Activated gamma-delta T cell (primary cell): ENCODE measurements at places on chromosomes 6 and 20.

DNA sequence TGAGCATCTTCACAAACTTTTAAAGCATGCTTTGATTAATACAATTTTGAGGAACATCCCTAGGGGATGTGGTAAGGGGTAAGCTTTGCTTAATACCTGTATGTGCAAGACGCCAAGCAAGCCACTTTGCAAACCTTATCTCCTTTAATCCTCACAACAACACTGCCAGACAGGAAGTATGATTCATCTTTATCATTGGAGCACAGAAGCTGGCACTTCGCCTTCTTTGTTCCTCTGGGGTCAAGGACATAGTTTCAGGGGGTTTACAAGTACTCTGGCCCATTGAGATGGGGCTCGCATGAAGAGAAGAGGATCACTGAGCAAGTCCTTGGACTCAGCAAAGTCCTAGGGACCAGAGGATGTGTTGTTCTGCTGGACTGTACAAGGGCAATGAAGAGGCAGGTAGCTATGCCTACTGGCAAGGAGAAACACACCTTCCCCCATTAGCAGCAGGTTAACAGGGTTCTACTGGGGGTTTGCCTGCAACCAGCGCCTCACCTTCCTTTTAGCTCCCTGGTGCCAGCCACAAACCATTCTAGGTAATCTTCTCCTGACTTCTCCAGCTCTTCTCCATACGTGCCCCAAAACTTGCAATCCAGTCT is 8.8 kb downstream of the TMEM244 start:
- DNase-seq, result no peak

GRCh38 chr6:165616116-165616515 is 46.9 kb downstream of the PDE10A start:
- DNase-seq, result no peak

DNA sequence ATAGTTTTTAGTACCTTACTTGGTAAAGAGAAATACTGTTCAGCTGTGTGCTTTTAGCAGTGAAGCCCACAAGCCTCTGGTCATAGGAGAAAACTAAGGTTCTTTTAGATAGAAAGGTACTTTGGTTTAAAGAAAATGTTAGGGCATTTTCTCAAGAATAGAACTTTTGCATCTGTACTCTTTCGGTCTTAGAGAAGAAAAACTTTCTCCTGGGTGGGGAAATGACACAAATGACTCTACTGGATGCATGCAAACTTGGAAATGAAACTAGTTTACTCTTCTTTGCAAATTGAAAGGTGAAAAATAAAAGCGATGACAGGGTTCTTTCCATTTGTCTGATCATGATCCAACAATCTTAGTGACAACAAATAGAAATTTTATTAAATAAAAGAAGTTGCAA is 2.1 kb upstream of the TMEM217 start:
- no peak for DNase-seq

DNA sequence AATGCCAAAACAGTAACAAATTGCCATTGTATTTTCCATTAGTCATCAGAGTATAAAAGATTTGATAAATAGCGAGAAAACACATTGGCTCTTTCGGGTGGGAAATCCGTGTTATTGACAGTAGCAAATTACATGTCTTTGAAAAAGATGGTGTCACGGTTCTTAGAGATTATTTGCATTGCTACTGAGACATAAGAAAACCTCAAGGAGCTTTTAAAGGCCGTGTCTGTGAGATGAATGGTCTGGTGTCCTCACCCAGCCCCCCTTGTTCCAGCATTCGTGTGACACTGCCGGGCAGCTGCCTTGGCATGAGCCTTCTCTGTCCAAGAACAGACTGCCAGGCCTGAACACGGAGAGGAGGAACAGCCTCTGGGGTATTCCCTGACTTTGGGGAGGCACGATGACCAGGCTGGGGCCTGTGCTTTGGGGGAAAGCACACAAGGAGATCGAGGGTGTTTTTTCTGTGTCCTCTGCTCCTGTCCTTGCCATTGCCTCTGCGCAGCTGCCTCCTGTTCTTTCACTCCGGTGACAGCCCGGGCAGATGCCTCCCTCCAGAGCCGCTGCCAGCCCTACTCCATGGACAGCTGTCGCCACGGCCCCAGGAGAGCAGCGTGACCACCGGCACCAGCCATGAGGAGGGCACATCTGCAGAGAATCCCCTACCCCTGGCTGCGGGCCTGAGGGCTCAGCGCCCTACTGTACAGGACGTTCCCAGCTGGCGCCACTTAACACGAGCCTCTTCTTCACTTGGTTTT is 167.7 kb upstream of the CDYL start:
- DNase-seq, result no peak

GRCh38 chr6:50815436-50816114 is 3.1 kb upstream of the TFAP2B start:
- no peak for DNase-seq

GRCh38 chr6:9360881-9361280 is 925.5 kb upstream of the SLC35B3 start:
- DNase-seq, result no peak

GRCh38 chr6:125154118-125154760 is 666 bp downstream of the TPD52L1 start:
- no peak for DNase-seq

- DNase-seq, result no peak
These were observed 317.0 kb downstream of the CDC5L start for GRCh38 chr6:44704240-44705150.

DNA sequence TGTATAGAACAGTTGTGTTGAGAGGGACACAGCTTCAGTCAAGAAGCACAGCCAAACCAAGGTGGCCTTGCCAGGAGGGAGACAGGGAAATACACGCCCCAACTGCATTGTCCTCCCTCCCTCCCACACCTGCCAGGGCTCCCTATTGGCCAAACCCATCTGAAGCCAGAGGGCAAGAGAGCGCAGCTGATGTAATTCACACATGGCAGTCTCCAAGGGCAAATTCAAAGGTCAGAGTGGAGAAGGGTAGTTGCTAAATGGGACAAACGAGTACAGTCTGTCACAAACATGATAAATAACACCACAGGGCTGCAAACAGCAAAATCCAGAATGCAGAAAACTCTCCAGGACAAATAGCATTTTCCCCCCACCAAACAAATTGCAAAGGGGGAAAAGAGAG is 23.2 kb upstream of the PPP1R16B start:
- no peak for DNase-seq

- DNase-seq, result no peak
These were observed 19.1 kb downstream of the TAB2 start for GRCh38 chr6:149336609-149336928.

DNA sequence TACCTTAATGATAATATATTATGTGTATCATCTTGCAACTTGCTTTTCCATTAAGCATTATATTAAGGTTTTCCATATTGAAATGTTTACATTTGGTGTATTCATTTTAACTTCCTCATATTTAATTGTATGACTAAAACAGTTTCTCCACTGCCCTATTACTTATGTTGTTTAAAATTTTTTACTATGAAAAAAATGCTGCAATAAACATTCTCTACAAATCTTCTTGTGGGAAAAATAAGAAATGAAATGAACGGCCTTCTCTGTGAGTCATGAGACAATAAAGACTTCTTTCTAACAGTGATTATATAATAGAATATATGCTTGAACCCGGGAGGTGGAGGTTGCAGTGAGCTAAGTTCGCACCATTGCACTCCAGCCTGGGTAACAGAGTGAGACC is 25.5 kb downstream of the FASTKD5 start:
- no peak for DNase-seq

DNA sequence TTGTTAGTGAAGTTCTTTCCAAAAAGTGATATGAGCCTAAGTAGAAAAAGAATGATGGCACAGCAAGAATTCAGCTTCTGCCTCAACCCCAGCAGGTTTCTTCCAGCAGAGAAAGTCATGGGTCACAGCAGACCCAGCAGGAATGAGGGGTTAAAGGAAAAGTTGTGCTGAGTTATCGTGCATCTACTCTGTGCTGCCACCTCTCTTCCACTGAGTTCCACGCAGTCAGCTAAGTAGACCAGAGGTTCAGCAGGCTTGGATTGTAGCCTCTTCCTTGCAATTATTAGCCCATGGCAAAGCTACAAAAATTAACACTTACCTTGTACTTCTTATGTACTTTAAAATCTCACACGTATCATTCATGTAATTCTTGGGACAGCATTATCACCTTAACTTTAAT is 510.8 kb downstream of the PTPRT start:
- DNase-seq, result no peak

DNA sequence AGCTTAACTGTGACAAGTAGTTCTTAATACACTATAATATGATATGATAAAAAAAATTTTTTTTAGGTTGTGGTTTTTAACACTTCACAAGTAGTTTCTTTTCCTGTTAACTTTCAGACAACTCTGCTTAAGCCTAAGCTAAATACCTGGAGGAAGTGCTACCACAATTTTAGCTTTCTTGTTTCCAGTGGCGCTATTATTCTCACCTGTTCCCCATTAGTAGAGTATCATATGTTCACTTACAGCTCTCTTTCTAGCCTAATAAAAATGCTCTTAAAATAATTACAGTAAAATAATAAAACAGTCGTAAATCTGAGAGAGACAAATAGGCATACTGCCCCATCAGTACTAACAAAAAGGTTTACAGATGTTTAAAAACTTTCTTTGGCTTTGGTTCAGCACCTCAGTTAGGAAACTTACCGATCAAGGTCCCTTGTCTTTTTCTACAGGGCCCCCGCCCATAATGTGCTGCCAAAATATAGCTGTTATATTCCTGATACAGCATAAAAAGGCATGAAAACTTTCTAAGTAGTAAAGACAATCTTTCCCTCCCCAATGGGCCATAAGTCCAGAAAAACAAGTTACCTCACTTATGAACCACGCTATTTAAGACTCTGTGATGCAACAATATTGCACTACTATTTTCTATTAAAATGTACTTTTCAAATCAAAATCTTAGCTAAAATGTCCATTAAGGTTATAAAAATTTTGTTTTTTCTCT is 57.9 kb downstream of the SESN1 start:
- DNase-seq, result no peak

GRCh38 chr20:15445056-15445840 is 1107.8 kb upstream of the FLRT3 start:
- DNase-seq, result no peak

DNA sequence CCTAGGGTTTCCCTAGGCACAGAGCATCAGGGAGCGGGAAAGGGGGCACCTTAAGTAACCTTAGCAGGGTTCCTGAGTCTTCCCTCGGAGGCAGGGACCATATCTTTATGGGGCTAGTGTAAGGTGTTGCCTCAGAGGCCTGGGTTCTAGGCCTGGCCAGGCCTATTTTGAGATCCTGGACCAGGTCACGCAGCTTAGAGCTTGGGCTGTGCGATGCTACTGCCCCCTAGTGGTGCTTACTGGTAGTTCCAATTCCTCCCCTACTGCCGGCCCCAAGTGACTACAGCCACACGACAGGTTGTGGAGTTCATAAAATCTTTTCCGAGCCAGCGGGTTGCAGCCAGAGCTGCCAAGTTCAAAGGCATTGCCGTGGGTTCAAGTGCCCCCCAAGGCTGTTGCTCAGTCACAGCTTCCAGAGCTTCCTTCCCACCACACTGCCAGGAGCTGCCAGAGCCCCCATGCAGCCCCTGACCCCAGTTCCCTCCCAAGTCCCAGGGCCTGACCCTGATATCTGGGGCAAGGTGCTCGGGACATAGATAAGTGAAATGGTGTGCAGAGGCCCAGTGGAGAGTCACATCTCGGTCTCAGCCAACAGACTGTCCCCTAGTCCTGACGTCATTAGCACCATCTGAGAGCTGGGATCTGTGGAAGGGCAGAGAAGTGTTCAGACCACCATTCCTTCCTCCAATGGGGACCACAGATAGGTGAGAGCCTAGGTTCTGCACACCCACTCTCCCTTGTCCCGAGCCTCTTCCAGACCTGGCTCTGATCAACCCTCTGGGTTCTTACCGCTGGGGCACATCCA is 3.3 kb downstream of the LRRC73 start:
- no peak for DNase-seq

DNA sequence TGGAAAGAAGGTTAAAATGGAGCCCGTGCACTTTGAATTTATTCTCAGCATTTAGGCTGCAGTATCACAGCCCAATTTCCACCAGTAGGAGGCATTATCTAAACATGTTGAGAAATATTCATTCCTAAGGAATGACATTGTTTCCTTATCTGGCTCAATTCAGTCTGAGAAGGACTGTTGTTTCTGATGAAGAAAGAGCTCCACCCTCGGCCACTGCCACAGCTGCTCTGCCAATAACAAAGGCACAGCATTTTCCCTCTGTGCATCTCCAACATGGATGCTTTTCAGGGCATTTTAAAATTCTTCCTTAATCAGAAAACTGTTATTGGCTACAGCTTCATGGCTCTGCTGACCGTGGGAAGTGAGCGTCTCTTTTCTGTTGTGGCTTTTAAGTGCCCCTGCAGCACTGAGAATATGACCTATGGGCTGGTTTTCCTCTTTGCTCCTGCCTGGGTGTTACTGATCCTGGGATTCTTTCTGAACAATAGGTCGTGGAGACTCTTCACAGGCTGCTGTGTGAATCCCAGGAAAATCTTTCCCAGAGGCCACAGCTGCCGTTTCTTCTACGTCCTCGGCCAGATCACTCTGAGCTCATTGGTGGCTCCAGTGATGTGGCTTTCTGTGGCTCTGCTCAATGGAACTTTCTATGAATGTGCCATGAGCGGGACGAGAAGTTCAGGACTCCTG is at the start of gene CALHM5:
Gene CALHM5, plus strand, starts transcription at position 216 of the 687 bp plus-strand sequence. Its CDS starts 58 bp downstream, at position 274.
- no peak for DNase-seq

- no peak for DNase-seq
These were observed 169.5 kb upstream of the HDAC2 start for GRCh38 chr6:114140416-114140815.

GRCh38 chr6:32700391-32701040 is 34.1 kb upstream of the HLA-DQB1 start:
- DNase-seq, result no peak

GRCh38 chr20:46951405-46951804 is 56.8 kb downstream of the EYA2 start:
- DNase-seq, result no peak

DNA sequence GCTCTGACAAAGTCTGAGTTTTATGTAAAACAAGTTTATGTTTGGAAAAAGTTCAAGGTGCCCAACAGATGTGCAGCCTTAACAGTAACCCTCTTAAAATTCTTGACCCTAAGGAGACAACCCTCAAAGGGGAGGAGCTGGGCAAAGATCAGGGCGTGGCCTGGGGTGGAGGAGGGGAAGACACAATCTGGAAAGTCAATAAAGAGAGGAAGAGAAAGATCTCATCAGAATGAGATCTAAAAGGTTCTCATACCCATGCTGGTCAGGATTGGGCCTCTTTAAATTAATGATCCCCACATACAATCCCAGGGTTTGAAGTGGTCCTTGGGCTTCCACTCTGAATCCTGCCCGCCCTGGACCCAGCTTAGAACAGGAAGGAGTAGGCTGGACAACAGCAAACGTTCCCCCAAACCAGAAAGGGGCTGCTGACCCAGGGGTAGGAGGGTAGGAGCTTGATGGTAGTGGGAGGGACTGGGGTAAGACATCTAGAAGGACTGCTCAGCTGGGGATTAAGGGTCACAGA is 33.0 kb downstream of the FOXP4 start:
- no peak for DNase-seq

- no peak for DNase-seq
These were observed 1.9 kb upstream of the TBX18 start for GRCh38 chr6:84766118-84766798.

GRCh38 chr6:82492134-82492533 is 128.5 kb downstream of the TPBG start:
- DNase-seq, result no peak
